ENCODE measurements at places on chromosomes 3 and 15. TPM values are rescaled to one million over a fixed set of nuclear protein-coding genes. Genes with fewer than 3 reads are reported as not detected.
A peak's percentile ranks its signal among the peaks of the same experiment; 100 is the strongest.

- DNase-seq = no peak
These were observed 126.8 kb downstream of the GSK3B start for GRCh38 chr3:119967353-119968006.

GRCh38 chr3:150333477-150333876 is 74.6 kb upstream of the TSC22D2 start:
- no peak for DNase-seq

- no peak for DNase-seq
These were observed 46.3 kb downstream of the GPR171 start for GRCh38 chr3:151156618-151157216.

GRCh38 chr3:108228286-108228685 is 6.1 kb upstream of the IFT57 start:
- DNase-seq = no peak

DNA sequence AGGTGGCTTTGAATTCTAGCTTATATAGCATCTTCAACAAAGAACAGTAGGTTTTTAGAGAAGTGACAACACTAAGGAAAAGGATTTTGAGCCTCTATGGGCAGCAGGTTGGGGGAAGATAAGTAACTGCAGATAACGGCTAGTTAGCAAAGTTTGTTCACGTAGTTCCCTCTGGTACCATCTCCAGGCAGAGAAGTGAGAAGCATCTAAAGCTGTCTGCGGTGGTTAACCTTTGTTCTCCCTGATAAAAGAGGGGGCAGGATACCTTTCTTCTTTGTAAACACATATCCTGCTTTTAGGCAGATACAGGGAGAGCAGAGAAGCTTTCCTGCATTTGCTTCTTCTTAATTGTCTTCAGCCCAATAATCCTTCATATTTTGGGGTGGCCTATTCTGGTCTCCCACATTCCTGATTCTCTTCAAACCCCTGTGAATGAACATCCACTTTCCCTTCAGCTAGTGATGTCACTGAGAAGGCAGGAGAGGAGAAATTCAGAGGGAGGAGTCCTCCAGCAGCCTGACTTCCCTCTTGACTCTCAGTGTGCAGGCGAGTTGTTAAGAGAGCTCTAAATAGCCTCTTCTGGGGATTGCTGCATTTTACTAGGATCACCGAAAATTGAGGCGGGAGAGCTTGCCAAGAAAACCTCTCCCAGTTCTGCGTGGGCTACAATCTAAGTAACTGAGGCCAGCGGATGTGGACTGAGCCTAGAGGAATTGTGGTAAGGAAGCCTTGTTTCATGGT is 393.7 kb upstream of the C2CD4B start:
- DNase-seq = no peak

DNA sequence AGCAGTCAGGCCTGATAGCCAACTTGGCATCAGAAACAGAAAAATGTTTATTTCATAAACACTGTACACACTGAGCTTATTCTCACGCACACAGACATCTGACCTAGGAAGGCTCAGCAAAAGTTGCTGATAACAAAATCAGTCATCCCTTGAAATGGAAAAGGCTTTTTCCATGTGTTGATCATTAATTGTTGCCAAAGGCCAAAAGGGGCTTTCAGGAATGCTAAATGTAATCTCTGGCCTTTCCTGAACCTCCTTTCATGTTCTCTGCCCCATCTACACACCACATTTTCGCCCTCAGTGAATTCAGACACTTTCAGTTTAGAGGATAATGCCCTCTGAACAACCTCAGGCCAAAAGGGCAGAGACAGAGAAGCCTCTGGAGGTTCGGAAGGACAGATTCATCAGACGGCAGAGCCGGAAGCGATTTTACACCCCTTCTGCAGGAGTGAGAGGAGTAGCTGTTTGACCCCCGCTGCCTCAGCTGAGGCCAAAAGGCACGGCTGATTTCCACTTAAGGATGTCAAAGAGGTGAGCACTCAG is 14.5 kb downstream of the RTP4 start:
- DNase-seq = no peak

GRCh38 chr3:58216496-58217195 is 5.9 kb upstream of the DNASE1L3 start:
- DNase-seq = no peak

- no peak for DNase-seq
These were observed 27.3 kb downstream of the STARD5 start for GRCh38 chr15:81296673-81297072.

- peak; percentile 42 for DNase-seq
These were observed 64.6 kb downstream of the EEFSEC start for GRCh38 chr3:128217702-128218547.

GRCh38 chr3:52347716-52348635 is 31.9 kb downstream of the DNAH1 start:
- DNase-seq = no peak

GRCh38 chr3:61796911-61797310 is 235.5 kb downstream of the PTPRG start:
- no peak for DNase-seq

GRCh38 chr15:80846031-80846815 is 67.1 kb downstream of the CEMIP start:
- no peak for DNase-seq

DNA sequence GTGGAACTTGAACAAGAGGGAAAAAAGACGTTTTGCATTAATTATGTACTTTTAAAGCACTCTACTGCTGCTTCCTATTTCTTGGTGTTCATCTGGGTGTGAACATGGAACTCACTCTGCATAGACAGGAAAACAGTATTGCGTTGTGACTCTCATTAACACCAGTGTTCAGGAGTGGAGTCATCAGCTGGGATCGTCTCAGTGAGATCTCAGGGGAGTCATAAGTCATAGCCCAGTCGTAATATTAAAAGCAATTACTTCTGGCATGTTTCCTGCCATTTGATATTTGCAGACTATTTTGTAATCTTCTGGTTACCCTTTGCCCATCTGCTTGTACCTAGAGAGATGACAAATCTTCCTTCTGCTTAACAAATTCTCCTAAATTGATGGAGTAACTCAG is 462.0 kb upstream of the ATP11B start:
- DNase-seq = no peak

DNA sequence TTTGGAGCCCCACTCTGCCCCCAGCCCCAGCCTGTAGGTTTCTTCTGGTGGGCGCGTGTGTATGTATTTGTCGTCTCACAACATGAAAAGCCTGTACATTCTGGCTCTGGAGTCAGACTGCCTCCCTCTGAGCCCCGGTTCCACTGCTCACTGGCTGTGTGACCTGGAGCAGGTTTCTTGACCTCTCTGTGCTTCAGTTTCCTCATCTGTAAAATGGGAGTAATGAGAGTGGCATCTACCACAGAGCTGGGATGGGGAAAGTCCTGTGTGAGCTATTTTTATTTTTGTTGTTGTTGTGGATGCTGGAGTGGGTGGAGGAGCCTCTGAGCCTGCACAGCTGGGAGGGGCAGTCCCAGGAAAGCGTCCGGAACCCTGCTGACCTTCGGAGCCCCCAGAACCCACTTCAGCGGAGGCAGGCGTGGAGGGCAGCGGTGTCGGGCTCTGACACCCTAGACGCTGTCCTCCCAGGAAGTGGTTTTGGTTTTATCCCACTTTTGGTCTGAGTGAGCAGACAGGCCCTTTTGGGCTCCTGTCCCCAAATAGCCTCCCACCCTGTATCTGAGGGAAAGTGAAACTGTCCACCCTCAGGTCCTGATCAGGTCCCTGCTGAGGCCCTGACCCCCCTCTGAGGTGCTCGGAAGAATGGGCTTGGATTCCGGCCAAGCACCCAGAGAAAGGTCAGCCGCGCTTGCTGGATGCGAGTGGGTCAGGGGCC is 103.5 kb downstream of the CHSY1 start:
- no peak for DNase-seq

GRCh38 chr3:126341755-126342150 is 15.5 kb downstream of the KLF15 start:
- DNase-seq = no peak

DNA sequence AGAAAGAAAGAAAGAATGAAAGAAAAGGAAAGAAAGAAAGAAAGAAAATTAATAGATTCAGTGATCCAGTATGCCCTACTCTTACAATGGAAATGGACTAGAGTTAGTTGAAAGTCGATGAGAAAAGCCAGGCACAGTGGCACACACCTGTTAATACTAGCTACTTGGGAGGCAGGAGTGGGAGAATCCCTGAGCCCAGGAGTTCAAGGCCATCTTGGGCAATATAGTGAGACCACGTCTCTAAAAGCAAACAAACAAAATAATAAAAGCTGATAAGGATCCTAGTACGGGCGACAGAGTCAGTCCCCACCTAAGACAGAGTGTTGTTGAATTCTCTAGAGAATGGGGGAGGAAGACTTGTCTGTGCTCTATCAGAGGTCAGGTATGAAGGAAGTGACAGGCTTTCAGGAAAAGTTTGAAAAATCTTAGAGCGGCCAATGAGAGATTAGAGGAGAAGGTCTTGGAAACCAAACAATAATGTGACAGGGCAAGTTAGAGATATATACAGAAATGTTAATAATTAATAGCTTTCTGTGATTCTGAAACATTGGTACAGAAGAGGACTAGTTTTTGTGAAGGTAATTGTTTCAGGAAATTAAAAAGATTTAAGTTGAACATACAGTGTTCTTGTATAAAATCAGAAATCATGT is 117.9 kb upstream of the PTX3 start:
- DNase-seq = no peak

- no peak for DNase-seq
These were observed 82.8 kb downstream of the MAGI1 start for GRCh38 chr3:65955792-65956477.

DNA sequence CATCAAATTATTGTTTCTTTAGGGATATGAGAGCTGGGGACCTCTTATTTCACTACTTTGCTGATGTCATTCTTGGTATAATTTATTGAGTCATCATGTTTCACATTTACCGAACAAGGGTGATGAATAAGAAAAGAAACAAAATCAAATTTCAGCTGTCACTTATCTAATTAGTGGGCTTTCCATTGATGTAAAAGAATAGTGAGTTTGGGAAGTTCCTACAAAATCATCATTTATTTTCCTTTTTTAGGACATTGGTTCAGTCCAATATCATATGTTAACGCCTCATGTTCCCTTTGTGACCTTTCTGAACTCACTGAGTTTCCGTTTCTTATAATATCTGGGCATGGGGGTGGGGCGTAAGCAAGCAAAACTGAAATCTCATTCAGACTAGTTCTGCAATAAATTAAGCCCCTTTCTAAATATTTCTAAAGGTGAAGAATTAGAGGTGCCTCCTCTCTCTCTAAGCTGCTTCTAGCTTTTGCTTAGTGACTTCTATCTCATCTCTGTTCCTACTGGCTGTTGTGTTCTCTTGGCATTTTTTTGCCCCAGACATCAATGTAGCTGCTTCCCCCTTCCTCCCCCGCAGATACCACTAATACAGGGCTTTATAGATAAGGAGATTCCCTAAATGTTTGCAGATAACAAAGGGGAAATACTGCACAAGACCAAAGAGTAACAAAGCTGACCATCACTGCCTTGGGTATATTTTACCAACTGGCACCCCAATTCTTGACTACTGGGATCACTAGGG is 238.0 kb upstream of the CTNNB1 start:
- DNase-seq = no peak

- DNase-seq = no peak
These were observed 18.0 kb downstream of the ZDHHC19 start for GRCh38 chr3:196193133-196193735.

DNA sequence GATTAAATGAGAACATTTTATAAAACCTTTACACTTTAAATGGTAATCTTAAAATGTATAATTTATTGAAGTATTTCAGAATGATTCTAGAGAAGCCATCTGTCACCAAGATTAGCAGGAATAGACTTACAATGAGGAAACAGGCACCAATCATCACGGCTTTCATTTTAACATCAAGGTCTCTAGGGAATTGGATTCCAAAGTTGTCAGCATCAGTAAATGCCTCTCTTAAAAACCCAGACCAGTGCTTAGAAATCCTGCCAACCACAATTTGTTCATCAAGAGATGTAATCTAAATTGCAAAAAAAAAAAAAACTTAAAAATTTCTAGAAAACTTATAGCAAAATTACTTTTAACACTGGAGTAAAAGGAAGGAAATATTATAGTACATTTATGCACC is 20.3 kb downstream of the PLSCR2 start:
- DNase-seq = no peak

DNA sequence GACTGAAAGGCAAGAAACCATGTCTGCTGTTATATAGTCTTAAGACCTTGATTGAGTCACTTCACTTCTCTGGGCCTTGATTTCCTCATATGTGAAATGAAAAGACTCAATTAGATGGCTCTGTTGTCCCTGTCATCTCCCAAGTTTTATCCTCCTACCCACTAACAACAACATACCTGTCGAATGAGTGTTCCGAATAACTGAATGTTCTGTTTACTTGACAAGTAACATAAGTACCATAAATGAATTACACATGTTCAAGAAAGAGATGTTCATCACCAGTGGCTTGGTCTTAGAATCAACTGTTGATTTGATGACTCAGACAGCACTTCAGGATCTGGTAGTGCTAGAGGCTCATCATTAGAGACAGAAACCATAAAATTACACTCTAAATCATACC is 311.7 kb downstream of the VPS13C start:
- no peak for DNase-seq

- DNase-seq = no peak
These were observed 135.6 kb upstream of the SUCLG2 start for GRCh38 chr3:67790043-67790442.

GRCh38 chr3:123834631-123835030 is 49.5 kb downstream of the MYLK start:
- no peak for DNase-seq

DNA sequence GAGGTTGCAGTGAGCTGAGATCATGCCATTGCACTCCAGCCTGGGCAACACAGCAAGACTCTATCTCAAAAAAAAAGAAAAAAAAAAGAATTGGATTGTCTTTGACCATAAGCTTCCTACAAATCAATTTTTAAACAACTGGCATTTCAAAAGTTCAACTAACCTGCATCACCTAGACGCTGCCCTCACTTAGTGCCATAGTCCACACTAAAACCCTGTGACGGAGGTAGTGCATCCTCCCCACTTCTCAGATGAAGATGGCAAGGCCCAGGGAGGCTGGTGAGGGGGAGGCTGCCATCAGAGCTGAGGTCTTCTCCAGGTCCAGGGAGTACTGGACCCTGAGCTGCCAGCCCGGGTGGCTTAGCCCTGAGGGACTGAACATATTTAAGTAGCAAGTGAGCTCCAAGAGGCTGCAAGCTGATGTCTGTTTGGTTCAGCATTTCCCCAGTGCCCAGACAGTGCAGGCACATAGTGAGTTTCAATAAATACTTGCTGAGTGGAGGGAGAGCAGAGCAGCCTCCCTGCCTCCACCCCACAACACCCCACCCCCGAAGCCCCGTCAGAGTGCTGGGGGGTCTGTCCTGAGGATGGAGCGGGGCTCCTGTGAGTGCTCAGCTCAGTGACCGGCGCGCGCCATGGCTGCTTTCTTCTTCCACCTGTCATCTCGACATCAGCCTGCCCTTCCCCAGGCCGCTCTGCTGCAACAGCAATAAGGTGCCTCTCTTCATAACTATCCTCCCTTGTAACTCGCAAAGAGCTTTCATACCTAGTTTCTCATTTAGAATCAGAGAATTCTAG is 52.8 kb downstream of the MGLL start:
- DNase-seq = no peak

- no peak for DNase-seq
These were observed 31.9 kb upstream of the ZNF280D start for GRCh38 chr15:56765251-56765650.

GRCh38 chr15:31274496-31275330 is 51.9 kb upstream of the KLF13 start:
- no peak for DNase-seq

FOXB1 gene
- polyA plus RNA-seq = not detected

LTK gene
- polyA plus RNA-seq = 2.2 TPM

MYO5C gene
- polyA plus RNA-seq = 26.5 TPM

CASR gene
- polyA plus RNA-seq = 18.7 TPM

GUCA1C gene
- polyA plus RNA-seq = not detected

BOC gene
- polyA plus RNA-seq = 32.8 TPM

ABI3BP gene
- polyA plus RNA-seq = 19.4 TPM

PRKAR2A gene
- 38.3 TPM for polyA plus RNA-seq
